ENCODE measurements at places on chromosomes 12 and 14. TPM values are rescaled to one million over a fixed set of nuclear protein-coding genes. Genes with fewer than 3 reads are reported as not detected.

PRIMA1 gene
- total RNA-seq = 4.6 TPM

FAM222A gene
- total RNA-seq = 0.34 TPM

BMAL2 gene
- 6.3 TPM for total RNA-seq

DNA sequence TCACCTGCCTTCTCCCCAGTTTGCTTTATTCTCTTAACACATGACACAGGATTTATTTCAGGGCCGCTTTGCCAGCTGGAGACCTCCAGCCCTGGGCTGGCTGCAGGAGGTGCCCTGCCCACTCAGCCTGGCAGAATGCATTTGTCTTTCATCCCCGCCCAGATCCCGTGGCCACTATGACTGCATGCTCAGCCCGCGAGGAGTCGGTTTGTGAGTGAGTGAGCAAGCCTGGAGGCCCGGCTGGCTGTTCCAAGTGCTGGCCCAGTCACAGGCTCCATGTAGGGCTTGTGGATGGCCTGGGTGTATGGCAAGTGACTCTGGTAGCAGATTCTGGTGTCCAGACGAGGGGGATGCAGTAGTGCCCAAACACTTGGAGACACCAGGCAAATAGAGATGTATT, 2.1 kb downstream of the TDP1 start:
- no peak for DNase-seq

All from uterus (tissue), 4 donors.